ENCODE measurements at places on chromosomes 6 and 20.
A peak's percentile ranks its signal among the peaks of the same experiment; 100 is the strongest.

DNA sequence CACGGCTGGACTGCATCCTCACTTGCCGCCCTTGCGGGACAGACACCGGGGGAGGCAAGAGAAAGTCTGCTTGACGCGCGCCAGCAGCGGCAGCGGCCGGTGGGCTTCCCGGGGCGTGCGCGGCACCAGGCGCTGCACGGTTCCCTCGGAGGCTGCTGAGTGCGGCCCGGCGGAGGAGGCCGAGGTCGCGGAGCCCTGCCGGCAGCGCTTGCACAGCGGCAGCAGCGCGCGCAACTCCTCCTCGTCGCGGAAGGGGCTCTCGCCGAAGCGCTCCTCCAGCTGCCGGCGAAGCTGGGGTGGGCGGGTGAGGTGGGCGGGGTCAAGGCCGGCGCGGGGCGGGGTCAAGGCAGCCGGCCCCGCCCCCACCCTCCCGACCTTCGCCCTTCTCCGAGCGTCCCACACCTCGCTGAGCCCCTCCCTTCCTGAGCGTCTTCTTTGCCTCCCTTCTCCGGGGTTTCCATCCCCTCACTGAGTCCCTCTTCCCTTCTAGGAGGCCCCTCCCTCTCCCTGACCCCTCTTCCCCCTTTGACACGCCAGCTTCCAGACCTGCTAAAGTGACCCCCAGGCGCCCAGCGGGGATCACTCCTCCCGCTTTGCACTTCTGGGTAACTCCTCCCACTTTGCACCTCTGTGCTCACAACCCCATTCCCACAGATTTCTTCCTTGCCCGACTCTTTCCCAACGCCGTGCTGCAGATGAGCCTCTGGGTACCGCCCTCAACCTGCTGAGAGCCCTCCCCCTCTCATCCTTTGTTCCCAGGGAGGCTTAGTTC, 8.8 kb downstream of the DUSP15 start:
- DNase-seq = peak; percentile 67

- DNase-seq = no peak
Measured at GRCh38 chr20:46698788-46699187, 9.5 kb upstream of the TP53RK start.

DNA sequence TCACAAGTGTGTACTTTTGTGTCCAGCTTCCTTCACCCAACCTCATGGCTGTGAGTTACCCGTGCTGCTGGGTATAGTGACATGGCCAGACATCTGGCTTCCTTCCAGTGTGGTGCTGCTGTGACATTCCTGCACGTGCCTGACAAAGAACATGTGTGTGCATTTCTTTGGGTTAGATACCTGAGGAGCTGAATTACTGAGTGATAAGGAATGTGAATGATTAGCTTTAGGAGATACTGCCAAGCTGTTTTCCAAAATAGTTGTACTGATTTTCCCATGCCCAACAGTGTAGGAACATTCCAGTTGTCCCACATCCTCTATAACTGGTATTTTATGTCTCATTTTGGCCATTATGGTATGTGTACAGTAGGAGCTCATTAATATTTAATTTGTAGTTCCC, 132.5 kb downstream of the PREX1 start:
- no peak for DNase-seq

DNA sequence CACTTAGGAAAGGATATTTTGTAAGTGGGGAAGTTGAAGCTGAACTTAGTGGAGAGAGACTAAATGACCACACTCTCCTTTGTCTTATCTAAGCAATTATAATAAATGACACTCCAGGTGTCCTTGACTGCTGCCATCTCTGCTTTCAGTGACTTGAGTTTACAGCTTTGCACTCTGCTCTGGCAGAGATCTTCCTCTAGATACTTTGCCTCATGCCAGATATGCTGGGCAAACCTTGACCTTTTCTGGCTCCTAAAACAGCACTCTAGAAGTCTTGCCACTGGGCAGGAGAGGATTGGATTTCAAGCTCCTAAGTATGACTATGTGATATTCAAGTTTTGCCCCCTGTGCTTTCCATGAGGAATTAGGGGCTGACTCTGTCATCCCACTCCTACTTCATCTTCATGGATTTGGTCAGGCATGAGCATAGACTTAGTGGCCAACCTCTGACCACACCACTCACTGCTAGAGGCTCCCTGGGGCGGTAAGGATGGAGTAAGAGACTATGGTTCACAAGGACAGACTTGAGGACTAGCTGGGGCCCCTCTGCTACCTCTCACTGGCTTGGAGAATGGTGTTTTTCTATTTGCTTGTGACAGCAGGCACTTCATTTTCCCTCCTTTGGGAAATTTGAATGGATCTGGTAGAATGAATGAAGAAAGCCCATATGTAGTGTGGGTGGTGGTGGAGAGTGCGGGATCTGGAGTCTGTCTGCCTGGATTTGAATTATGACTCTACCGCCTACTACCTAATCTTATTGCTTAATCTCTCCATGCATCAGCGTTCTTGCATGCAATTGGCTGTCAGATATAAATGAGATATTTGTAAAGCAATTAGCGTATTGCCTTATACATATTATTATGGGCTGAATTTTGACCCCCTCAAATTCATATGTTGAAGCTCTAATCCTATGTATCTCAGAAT, 191.4 kb downstream of the REV3L start:
- no peak for DNase-seq

- no peak for DNase-seq
Measured at GRCh38 chr6:44549516-44549915, 162.0 kb downstream of the CDC5L start.

GRCh38 chr6:3343089-3343883, 84.5 kb downstream of the PSMG4 start:
- DNase-seq = no peak

GRCh38 chr6:112039431-112039770, 14.5 kb upstream of the CCN6 start:
- no peak for DNase-seq

GRCh38 chr6:111207141-111207858, 120.0 kb downstream of the SLC16A10 start:
- no peak for DNase-seq

DNA sequence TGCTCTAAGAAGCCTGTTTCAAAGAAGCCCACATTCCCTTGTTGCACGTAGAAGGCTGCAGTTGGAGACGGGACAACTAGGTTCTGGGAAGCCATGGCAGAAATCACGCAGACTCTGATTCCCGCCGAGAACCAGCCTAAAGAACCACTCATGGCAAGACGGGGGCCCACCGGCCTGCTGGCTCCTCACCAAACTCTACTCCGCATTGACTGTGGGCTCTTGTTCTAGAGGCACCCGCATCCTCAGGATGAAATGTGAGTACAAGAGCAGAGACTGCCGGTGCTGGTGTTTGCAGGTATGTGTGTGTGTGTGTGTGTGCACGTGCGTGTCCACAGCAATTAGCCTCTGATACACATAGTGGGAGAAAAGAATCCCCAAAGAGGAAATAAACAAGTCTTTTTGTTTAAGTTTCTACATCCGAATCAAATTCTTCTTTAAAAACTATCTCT, 42.3 kb upstream of the NR2E1 start:
- no peak for DNase-seq

DNA sequence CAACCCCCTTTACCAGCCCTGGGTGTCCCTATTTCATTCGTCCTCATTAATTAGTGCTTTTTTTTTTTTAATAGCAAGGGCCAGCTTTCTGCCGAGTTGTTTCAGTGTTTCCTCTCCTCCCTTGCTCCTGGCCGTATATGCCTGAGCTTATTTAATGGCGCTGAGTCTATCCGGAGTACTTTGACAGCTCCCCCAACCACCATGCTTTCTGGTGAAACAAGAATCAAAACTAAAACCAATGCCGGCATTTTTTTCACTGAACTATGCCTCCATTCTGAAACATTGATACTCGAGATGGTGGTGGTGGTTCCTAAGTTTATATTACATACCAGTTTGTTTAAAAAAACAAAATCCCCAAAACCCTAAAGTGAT, 1.2 kb downstream of the DCBLD1 start:
- DNase-seq = peak; percentile 32

DNA sequence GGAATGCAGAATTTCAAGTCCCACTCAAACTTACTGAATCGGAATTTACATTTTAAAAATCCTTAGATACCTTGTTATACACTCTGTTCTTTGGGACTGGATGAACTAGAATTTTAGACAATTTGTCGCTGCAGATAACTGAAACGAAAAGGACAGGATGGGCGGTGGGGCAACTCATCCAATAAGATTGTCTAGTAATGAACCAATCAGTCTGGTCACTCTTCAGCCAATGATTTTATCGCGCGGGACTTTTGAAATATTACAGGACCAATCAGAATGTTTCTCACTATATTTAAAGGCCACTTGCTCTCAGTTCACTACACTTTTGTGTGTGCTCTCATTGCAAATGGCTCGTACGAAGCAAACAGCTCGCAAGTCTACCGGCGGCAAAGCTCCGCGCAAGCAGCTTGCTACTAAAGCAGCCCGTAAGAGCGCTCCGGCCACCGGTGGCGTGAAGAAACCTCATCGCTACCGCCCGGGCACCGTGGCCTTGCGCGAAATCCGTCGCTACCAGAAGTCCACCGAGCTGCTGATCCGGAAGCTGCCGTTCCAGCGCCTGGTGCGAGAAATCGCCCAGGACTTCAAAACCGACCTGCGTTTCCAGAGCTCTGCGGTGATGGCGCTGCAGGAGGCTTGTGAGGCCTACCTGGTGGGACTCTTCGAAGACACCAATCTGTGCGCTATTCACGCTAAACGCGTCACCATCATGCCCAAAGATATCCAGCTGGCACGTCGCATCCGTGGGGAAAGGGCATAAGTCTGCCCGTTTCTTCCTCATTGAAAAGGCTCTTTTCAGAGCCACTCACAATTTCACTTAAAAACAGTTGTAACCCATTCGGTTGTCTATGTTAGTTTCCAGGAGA, 41.9 kb upstream of the HFE start:
- peak; percentile 93 for DNase-seq

DNA sequence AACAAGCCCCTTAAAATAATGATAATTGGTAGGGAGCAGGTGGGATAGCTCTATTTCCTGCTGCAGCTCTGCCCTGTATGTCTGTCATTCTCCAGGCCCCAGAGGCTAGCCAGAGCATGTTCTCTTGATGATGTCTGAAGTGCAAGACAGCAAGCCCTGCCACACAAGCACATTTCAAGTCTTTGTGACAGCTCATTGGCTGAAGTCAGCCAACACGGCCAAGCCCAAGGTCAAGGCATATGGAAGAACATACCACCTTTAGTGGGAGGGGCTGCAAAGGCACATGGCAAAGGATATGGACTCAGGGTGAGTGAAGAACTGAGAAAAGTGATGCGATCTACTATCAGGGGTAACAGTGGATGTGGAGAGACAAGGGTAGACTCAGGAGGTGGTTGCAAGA, 116.1 kb downstream of the PRND start:
- no peak for DNase-seq

- DNase-seq = no peak
Measured at GRCh38 chr20:35448788-35449373, 6.5 kb upstream of the CEP250 start.

- no peak for DNase-seq
Measured at GRCh38 chr6:38169977-38170526, 350.5 kb downstream of the ZFAND3 start.

DNA sequence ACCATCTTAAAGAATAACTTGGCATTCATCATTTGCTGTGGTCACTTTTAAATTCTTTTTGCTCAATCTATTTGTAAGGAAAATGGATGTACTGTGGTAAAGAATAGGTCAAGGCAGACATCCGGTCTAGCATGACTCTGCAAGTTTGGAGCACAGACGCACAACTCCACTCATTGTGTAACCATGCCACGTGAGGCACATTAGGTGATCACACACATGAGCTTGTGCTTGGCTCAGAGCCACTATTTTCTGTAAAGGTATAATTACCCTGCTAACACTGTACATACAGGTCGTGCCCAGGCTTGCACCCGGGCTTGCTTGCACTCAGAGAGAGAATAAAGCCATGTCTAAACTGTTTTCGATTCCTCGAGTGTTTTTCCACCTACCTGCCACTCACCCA, 1289.1 kb upstream of the ADGRB3 start:
- no peak for DNase-seq

DNA sequence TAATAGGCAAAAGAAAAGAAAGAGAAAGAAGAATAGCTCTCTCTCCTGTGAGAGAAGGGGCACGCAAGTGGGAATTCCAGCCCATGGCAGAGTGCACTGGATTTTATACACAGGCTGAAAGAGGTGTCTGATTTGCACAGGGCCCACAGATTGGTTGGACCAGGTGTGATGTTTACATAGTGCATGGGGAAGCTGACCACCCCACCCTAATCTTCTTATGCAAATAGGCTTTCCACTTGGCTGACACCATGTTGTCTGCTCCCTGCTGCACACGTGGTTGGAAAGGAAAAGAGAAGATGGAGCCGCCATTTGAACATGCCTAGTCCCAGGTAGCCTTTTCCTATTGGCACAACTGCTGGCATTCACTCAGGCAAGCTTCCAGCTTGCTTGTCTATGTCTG, 20.2 kb downstream of the MICA start:
- no peak for DNase-seq

DNA sequence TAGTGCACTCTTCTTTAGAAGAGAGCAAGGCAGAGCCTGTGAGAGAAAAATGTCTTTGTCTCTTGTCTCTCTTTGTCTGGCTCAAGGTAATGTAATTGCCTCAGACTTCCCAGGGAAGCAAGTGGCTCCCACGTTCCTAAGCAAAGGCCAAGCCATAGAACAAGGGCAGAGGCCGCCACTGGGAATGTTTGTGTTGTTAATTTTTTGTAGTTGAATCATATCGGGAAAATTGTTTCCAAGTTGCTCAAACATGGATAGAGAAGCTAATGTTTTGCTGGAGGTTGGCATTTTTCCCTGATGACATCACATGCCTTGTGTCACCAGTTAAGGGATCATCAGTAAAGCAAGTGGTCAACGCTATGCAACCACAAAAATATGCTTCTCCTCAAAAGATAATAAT, 211.5 kb upstream of the FOXA2 start:
- DNase-seq = no peak

DNA sequence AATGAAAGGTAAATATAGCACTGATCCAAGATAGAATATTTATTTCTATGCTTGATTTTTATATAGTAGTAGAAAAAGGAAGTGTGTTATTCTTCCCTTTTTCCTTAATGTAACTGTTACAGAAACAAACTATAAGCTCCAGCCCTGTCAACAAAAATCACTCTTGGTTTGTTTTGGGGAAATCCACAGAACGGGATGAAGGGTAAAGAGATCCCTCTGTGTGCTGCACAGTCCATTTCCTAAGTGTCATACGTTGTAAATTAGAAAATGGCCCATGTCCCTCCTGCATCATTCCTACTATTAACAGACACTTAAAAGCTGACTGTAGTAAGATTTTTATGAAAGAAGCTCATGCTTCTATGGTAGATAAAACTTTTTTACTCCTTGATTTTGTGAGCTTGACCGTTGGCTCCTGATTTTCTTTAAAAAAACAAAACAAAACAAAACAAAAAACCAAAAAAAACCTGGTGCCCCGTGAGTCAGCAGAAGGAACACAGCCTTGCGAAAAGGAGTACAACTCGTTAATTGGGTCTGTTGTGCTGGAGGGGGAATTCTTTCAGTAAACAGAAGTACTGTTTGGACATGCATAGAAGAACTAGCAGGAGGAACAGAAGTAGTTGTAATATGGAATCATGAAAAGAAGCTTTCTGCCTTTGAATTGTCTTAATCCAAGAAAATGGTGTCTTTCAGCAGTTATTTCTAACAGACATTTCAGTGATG, 67.5 kb downstream of the RTN4IP1 start:
- no peak for DNase-seq
